ENCODE measurements at places on chromosomes 12 and 14.

- DNase-seq: no peak
Measured at GRCh38 chr12:42385326-42385841, 59.4 kb downstream of the PPHLN1 start.

GRCh38 chr12:3199551-3200031 is 122.4 kb downstream of the TSPAN9 start:
- DNase-seq: no peak

DNA sequence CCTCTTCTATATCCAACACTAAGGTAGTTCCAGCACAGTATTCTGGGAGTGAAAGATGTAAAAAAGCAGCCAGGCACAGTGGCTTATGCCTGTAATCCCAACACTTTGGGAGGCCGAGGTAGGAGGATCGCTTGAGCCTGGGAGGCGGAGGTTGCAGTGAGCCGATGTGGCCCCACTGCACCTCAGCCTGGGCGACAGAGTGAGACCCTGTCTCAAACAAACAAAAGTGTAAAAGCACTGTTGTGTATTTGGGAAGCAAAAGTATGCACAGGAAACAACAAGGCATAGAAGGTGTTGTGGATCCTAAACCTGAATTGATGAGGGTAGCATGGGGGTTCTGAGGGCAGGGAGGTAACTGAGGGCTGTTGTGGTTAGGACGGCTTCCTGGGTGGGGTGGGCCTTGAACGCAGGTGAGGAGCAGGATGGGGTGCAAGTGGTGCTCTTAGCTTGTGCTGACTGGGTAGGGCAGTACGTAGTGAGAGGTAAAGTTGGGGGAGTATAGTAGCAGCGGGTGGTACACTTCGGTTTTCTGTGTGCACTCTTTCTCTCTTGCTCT is 64.2 kb downstream of the RASSF3 start:
- DNase-seq: no peak

DNA sequence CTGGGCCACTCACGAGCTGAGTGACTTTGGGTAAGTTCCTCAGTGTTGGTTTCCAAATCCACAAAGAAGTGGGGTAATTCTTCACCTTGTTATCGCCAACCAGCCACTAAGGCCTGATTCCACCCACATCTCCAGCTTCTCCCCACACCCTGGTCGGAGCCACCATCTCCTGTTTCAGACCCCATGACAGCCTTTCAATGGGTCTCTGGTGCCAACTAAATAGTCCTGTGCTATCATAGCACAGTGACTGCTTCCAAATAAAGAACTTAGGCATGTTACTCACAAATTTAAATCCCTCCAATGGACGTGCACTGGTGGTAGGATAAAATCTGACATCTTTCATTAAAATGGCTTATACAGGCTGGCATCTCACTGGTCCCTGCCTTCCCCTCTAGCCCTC is 44.0 kb downstream of the TBX5 start:
- DNase-seq: no peak

GRCh38 chr12:58665375-58665774 is 254.9 kb downstream of the LRIG3 start:
- no peak for DNase-seq

DNA sequence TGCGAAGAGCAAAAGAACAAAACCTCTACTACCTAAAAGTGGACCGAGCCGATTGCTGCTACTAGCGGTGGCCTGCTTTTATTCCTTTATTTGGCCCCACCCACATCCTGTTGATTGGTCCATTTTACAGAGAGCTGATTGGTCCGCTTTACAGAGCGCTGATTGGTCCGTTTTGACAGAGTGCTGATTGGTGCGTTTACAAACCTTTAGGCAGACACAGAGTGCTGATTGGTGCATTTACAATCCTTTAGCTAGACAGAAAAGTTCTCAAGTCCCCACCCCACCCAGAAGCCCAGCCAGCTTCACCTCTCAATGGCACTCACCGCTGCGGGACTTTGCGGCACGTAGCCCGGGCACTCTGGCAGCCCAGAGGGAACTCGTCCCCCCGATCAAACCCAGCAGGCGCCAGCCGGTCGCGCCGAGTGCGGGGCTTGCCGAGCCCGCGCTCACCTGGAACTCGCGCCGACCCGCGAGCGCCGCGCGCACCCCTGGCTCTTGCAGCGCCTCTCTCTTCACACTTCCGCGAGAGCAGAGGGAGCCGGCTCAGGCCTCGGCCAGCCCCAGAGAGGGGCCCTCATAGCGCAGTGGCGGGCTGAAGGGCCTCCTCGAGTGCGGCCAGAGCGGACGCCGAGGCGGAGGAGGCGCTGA is 8.7 kb upstream of the FGD4 start:
- DNase-seq: peak; percentile 46

DNA sequence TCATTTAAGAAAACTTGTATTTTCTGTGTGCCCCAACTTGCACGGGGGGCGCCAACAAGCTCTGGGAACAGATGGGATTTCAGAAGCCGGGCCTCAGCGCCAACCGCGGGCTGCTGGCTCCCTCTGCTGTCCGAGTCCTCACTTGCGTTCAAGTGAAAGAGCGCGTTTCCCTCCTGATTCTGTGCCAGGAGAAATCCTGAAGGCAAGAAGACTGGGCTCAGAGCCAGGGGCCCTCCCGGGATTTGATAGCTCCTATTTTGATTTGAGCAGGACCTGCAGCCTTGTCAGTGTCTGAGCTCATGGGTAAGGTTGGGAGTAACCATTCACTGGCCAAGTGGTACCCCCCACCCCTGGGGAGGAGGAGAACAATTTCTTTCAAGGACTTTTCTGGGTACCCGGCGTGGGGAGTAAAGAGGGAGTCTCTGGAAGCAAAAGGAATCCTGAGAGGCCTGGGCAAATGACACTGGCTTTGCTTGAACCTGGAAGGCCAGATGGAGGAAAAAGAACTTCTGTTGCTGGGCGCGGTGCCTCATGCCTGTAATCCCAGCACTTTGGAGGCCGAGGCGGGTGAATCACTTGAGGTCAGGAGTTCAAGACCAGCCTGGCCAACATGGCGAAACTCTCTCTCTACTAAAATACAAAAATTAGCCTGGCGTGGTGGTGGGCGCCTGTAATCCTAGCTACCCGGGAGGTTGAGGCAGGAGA is 179.0 kb upstream of the RGS6 start:
- peak; percentile 94 for DNase-seq

- DNase-seq: no peak
Measured at GRCh38 chr14:58824796-58825195, 187.0 kb downstream of the DACT1 start.

DNA sequence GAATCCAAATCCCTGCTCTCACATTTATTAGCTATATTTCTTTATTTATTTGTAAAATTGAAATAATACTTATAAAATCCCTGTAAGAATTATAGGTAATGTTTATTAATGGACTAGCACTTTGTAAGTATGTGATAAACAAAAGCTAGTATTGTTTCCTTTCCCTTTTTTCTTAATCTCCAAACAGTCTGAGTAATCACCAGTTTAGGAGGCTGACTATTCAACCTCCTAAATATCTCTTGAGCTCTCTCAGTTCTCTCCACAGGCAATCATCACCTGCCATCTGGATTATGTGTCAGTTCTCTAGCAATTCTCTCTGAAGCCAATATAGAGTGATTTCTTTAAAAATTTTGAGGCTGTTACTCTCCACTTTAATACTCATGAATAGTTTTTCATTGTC is 9.2 kb upstream of the LYZ start:
- no peak for DNase-seq

- DNase-seq: no peak
Measured at GRCh38 chr12:132194056-132194455, 49.8 kb downstream of the NOC4L start.

DNA sequence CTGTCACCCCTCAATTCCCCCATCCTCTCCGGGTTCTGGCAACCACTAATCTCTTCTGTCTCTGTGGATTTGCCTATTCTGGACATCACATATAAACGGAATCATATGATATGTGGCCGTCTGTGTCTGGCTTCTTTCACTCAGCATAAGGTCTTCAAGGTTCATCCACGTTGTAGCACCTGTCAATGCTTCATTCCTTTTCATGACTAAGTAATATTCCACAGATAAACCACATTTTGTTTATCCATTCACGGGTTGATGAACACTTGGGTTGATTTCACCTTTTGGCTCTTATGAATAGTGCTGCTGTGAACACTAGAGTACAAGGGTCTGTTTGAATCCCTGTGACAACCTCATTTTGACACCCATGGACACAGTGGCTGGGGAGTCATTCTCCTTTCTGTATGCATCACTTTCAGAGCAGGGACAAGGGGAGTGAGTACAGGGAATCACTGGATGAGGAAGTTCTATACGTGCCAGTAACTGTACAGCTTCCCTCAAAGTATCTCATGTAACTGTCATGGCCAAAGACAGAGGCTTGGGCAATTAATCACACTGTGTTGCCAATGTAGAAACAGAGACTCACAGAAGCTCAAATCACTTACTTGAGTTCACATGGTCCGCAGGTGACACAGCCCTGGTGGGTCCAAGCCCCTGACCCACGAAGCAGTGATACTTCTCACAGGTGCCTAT is 10.9 kb upstream of the TESC start:
- DNase-seq: no peak

DNA sequence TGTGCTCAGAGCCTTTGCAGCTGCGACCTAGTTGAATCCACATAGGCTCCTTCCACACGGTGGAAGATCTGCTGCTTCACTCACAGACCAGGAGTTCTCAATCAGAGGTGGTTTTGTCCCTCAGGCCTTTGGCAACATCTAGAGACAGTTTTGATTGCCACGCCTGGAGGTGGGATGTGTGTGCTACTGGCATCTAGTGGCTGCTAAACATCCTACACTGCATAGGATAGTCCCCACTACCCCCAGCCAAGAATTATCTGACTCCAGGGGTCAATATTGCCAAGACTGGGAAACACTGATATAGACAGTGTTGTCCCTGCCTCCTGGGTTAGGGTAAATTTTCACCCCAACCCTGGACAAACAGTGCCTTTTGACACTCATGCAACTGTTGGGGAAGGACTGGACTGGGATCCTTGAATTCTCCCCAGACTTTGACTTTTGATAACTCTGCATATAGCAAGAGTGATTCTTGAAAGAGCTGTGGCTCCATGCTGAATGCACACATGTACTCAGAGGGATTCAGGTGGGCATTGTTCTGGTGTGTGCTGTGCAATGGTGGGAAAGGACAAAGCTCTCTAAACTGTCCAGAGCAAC is 39.8 kb downstream of the BAZ2A start:
- no peak for DNase-seq

DNA sequence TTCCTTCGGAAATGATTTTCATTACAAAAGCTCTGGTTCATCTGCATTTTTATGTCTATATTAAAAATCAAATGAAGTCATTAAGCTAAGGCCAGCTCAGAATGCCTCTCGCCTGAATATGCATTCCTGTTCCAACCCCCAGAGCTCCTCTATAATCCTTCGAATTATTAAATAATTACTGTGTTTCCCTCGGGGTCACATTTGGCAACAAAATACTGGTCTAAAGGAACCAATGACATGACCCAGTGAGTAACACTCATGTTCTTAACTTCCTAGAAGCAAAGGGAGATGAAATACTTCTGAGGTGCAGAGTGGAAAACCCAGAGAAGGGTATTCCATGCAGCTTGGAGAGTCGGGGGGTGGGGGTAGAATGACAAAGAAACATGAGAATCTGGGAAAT is 68.3 kb downstream of the FOXN3 start:
- DNase-seq: no peak

GRCh38 chr14:61426048-61426447 is 104.7 kb downstream of the PRKCH start:
- no peak for DNase-seq

DNA sequence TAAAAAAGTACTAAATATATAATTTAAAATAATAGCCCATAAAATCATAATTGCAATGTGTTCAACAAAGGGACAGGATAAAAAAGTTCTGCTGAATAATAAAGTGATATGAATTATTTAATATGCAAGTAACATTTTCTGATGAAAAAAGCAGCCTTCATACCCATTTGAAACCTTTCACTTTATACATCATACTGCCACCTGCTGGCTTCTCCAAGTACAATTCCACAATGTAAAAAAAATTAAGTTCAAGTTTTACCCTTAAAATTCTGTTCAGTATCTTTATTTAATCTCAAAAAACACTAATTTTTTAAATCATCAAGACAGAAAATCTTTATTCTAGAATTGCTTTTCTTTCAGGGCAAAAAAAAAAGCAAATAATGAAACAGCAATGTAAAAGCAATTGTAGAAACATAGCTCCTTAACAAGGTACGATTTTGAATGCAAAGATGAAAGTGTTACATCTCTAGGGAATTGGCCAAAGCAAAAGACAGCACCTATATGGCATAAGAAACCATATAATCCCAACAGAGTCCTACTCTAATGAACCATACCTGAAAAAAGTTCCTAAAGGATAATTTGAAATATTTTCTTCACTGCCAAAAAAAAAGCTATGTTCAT is 15.0 kb downstream of the MDM1 start:
- no peak for DNase-seq

DNA sequence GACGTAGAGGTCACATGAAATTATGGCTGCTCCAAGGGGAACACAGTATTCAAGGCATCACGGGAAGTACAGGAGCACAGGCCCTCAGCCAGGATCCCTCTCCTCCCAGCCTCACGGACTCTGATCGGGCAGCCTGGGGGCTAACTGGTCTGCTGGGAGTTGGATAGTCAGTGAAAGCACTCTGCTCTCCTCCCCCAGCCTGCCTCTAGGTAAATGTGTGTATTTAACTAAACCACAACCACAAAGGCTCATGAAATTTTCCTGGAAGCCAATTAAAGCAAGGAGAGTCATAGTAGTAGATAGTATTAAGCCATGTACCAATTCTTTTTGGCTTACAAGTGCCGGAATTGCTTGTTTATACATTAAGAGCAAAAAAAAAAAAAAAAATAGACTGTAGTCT is 254.3 kb downstream of the MSRB3 start:
- DNase-seq: no peak

- DNase-seq: no peak
Measured at GRCh38 chr12:74227846-74228545, 309.6 kb upstream of the ATXN7L3B start.

- peak; percentile 43 for DNase-seq
Measured at GRCh38 chr14:31449971-31450610, 7.2 kb downstream of the DTD2 start.

DNA sequence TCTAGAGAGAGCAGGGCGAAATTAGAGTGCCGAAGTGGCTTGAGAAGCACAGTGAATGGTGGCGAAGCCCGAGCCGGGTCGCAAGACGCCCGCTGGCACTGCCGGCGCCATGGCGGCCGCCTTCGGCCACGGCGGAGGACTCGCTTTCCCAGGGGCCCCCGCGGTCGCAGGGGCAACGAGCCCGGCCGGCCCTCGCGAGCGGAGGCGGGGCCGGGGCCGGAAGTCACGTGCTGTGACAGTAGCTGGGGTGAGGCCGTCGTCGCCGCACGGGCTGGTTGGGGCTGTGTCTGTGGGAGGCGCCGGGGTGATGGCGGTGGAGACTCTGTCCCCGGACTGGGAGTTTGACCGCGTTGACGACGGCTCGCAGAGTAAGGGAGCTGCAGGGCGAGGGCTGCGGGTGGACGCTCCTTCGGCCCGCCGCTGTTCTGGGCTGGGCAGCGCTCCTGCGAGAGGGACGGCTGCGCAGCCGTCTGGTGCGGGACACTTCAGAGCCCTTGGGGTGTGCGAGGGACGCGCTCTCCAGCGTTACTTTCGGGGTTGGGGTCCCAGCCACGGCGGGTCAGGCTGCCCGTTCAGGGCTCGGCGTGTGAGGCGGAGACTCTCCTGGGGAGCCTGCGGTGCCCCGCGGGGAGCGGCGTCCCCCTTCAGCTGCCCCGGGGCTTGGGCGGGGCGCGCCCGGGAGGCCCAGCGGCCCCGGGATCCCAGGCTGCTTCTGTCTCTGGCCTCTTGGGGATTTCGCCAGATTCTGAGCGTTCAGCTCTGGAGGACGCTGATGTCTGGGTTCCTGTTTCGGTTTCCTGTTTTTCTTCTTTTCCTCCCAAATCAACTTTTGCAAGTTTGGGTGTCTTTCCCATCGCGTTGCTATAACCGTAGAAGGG is at the start of gene WASHC4:
WASHC4 (plus strand) TSS at position 238 of the 878 bp plus-strand sequence; CDS start at position 308, 70 bp downstream.
- peak; percentile 79 for DNase-seq

- DNase-seq: peak; percentile 72
Measured at GRCh38 chr12:118038137-118038536, 21.6 kb downstream of the RFC5 start.

Data from DMS79 (cell line).